Neural crest cell (in vitro differentiated cells): ENCODE measurements at places on chromosomes 5 and 9. TPM values are rescaled to one million over a fixed set of nuclear protein-coding genes. Genes with fewer than 3 reads are reported as not detected.

GRCh38 chr9:126203313-126203712, 123.3 kb upstream of the MVB12B start:
- no peaks in the 10 kb centered on the region for H3K27me3 ChIP-seq
- no peak overlapping the region for H3K27ac ChIP-seq
- H3K4me1 ChIP-seq = no peaks in the 10 kb centered on the region
- no peak overlapping the region for H3K4me3 ChIP-seq

DNA sequence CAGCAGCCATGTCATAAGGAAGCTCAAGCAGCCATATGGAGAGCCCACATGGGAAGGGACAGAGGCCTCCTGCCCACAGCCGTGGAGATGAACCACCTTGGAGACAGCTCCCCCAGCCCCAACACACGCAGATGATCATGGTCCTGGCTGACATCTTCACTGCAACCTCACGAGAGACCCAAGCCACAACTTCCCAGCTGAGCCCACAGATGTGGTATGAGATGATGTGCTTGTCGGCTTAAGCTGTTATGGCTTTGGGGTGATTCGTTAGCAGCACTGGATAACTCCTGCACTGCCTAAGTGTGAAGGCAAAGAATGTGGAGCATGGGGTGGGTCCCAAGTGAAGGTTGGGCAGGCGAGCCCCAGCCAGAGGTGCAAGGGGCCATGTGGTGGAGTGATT, 163.4 kb downstream of the ERCC6L2 start:
- peaks cover 26% of the 10 kb centered on the region for H3K36me3 ChIP-seq
- peak overlapping the region; percentile 78 for H3K27ac ChIP-seq
- H3K4me3 ChIP-seq = no peak overlapping the region

- peaks cover 26% of the 10 kb centered on the region for H3K4me1 ChIP-seq
- no peaks in the 10 kb centered on the region for H3K27me3 ChIP-seq
- no peak overlapping the region for H3K4me3 ChIP-seq
- no peak for DNase-seq
- no peak overlapping the region for H3K27ac ChIP-seq
Observed at GRCh38 chr5:74325866-74326265, 314.7 kb downstream of the ENC1 start.

DNA sequence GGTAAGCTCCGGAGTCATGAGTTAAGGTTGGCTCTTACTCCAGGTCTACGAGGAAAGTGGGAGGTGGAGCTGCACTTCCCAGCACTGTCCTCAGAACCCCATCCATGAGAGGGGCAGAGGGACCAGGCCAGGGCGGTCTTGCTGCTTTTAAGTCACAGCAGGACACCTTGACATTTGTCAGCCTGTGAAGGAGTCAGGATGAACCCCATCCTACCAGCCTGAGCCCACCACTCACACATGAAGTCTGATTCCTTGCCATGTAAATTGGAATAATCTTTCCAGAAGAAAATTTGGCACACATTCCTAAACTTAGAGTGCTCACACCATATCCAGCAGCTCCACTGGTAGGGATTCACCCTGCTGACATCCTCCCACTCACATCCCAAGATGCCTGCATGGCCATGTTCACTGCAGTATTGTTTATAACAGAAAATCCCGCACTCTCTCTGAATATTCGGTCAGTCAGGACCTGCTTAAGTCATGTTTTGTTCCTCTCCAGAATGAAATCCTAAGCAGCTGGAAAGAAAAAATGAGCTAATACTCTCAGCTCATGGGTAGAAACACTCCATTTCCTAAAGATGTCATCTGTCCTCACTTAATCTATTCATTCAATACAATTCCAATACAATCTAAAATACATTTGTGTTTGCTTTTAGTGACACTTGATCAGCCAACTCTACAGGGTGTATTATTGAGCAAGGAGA, 79.3 kb upstream of the COL5A1 start:
- no peaks in the 10 kb centered on the region for H3K36me3 ChIP-seq
- no peak overlapping the region for H3K4me3 ChIP-seq
- no peak for DNase-seq
- H3K27me3 ChIP-seq = no peaks in the 10 kb centered on the region

DNA sequence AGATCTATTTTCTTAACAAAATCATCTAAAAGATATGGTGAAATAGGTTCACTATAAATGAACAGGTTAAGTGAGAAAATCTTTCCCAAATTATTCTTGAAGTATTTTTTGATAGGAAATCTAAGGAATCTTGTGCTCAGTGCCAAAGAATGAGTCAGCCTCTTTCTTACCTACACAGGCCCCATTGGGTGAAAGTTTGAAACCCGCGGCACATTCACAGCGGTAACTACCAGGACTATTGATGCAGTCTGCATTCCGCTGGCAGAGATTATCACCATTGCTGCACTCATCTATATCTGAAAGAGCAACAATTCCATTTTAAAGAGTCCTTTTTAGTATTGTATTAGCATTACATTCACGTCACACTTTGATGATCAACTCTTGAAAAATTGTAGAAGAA, 221.8 kb downstream of the SLC12A2 start:
- H3K4me3 ChIP-seq = no peak overlapping the region
- H3K27ac ChIP-seq = no peak overlapping the region
- H3K27me3 ChIP-seq = no peaks in the 10 kb centered on the region

- H3K36me3 ChIP-seq = peaks cover 4% of the 10 kb centered on the region
- peaks cover 17% of the 10 kb centered on the region for H3K4me1 ChIP-seq
- peak overlapping the region; percentile 77 for H3K27ac ChIP-seq
- peak overlapping the region; percentile 73 for H3K4me3 ChIP-seq
- peaks cover 3% of the 10 kb centered on the region for H3K27me3 ChIP-seq
- no peak for DNase-seq
Observed at GRCh38 chr9:125409637-125410521, 148.3 kb downstream of the GAPVD1 start.

DNA sequence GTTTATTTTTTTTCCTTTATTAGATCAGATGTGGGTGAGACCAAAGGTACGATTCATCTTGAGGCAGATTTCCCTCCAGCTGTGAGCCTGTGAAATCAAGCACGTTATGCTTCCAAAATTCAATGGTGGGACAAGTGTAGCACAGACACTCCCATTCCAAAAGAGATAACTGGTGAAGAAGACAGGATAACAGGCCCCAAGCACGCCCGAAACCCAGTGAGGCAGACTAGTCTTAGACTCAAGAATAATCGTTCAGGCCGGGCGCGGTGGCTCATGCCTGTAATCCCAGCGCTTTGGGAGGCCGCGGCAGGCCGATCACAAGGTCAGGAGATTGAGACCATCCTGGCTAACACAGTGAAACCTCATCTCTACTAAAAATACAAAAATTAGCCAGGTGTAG, 36.8 kb upstream of the COL5A1 start:
- H3K27me3 ChIP-seq = no peaks in the 10 kb centered on the region
- H3K4me3 ChIP-seq = no peak overlapping the region
- H3K27ac ChIP-seq = no peak overlapping the region
- peaks cover 9% of the 10 kb centered on the region for H3K4me1 ChIP-seq

- H3K27me3 ChIP-seq = no peaks in the 10 kb centered on the region
- H3K4me3 ChIP-seq = no peak overlapping the region
- no peaks in the 10 kb centered on the region for H3K4me1 ChIP-seq
- no peak for DNase-seq
Observed at GRCh38 chr5:15948190-15948589, 231.4 kb downstream of the MARCHF11 start.

GRCh38 chr5:55176176-55176818, 3.3 kb upstream of the CDC20B start:
- H3K4me3 ChIP-seq = peak overlapping the region; percentile 58
- no peaks in the 10 kb centered on the region for H3K36me3 ChIP-seq
- peak; percentile 51 for DNase-seq
- peaks cover 93% of the 10 kb centered on the region for H3K27me3 ChIP-seq

The TOPORS gene
- total RNA-seq = 20.8 and 21.0 TPM in 2 replicates

The RBM18 gene
- total RNA-seq = 17.9 and 20.7 TPM in 2 replicates

The OR1J2 gene
- not detected in 2 replicates for total RNA-seq

The BTNL3 gene
- not detected in 2 replicates for total RNA-seq

The LCN15 gene
- total RNA-seq = not detected in 2 replicates
